Germinal center (tissue), 1 donor: ENCODE measurements at places on chromosomes 1 and 21.

DNA sequence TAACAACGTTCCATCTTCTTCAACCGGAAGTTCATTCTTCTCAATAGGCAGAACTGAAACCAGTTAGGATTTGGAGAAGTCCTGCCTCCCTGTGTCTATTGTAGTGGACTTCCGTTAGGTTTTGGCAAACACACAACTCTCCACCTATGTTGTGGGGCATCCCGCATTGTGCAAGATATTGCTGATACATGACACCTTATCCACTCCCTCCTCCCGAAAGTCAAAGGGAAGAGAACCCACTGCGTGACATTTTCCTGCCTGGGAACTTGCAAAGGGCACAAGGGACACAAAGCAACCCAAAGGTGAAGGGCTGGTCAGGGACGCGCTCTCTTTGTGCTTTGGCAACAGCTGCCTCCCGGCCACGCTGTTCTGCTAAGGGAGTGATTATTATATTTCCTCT lies 164.8 kb downstream of the TPR start:
- no peak for DNase-seq

DNA sequence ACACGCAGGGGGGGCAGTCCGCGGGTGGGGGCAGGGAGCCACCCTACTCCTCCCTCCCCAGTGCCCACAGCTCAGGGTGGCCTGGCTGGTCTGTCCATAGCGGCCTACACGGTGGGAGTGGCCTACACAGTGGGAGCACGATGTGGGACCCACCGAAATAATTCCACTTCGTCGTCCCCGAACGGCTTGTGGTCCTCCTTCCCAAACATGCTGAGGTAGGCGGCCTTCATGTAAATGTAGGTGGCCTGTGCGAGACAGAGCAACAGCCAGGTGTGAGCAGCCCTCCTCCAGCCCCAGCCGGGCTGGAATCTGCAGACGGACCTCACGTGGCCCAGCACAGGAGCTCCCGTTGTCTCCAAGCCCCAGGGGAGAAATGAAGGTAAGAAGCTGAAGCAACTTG lies 34.4 kb downstream of the TTC39A start:
- DNase-seq, result no peak

- no peak for DNase-seq
Observed at GRCh38 chr1:204426971-204427701, 15.5 kb upstream of the PPP1R15B start.

DNA sequence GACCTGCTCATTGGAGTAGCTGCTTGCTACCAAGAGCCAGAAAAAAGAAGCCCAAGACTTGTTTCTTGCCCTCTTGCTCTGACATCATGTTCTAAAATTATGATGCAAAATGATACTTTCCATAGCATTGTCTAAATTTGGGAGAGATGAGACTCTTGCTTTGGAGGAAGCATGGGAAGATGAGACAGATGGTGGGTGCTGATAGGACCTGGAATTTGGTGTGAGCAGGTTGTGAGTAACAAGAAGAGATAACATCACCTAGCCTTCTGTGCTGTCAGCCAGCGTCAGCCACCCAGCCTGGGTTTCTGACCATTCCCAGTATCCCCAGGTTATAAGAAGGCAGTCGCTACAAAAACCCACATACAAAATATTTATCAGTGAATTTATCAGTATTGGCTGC lies 67.1 kb upstream of the GCLM start:
- no peak for DNase-seq

GRCh38 chr1:152050886-152051675 lies 14.3 kb upstream of the S100A11 start:
- DNase-seq, result no peak
